Effector CD4-positive, alpha-beta T cell (primary cell): ENCODE measurements at places on chromosomes 2 and 18.

DNA sequence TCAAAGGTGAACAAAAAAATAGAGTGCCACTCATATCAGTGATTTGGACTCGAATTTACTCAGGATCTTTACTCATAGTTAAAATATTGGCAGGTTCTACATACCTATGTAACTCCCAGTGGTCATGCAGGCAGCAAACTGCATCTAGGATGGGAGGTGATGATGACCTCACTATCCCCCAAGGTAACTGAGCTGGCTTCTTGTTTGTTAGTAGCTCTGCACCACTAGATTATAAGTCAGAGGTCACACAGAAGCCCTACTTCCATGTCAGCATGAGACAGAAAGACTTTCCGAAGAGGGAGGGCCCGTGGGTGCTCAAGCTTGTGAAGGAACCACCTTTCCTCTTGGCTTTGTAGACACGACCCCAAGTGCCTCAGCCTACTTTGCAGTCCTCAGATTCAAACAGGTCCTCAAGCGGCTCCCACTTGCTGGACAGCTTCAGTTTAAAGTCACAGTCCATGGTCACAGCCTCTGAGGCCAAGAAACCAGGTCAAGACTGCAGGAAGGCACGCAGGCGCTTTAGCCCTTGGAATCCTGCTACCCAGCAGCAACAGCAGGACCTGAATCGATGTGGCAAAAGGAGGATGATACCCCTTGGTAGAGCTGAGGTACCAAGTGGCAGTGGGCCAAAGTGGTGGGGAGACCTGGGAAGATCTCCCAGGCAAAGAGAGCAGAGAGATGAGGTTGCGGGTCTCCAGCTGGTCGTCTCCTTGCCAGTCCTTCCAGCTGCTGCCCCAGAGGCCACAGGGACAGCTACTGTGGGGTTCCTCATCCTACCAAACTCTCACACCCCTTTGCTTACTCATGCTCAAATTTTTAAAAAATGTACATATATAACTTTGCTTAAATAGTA, 4.3 kb downstream of the NTSR2 start:
- DNase-seq: no peak

DNA sequence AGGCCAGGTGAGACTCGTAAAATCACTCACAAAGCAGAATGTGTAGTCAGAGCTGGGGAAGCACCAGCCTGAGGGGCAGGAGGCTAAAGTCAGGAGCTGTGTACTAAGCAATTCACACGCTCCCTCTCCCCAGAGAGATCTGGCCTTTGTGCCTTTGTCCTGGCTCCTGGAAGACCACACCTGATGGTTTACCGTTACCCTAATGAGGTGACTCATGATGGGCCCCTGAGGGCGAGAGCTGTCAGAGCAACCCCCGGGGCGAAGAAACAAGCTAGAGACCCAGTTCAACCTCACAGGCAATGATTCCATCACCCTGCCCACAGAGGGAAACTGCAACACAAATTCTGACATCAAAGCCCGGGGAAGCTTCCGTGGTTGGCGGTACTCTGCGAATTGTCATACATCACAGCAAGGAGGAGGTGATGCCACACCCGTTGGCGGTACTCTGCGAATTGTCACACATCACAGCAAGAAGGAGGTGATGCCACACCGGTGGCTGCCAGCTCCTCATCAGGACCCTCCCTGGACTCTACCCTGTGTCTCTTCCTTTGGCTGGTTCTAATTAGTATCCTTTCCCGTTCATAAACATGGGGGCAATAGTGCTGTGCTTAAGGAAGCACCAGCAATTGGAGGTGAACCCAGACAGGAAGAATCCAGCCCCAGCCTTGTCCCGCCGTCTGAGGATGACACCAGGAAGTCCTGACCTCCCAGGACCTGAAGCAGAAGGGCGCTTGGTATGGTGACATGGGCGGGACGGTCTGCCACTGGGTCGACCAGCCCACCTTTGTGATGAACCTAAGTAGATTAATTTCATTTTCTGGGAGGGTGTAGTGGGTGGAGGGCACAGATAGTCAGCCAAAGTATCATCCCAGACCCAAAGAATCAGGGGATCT, 30.5 kb downstream of the B3GNT7 start:
- peak; percentile 68 for DNase-seq

DNA sequence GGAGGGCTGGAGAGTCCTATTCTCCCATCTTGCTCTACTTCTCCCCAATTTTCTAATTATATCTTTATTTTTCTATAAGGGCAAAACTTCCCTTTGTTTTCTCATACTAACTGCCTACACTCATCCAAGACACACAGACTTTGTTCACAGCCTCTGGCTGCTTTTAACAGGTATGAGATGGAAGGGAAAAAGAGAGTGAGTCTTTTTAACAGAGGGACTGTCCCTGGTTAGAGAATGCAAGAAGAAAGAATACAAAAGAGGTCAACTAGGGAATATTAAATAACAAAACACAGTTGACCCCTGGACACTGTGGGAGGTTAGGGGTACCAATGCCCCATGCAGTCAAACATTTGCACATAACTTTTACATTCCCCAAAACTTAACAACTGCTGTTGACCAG, 41.8 kb downstream of the SP100 start:
- DNase-seq: no peak

GRCh38 chr2:172345956-172346555, 81.3 kb upstream of the ITGA6 start:
- DNase-seq: no peak

DNA sequence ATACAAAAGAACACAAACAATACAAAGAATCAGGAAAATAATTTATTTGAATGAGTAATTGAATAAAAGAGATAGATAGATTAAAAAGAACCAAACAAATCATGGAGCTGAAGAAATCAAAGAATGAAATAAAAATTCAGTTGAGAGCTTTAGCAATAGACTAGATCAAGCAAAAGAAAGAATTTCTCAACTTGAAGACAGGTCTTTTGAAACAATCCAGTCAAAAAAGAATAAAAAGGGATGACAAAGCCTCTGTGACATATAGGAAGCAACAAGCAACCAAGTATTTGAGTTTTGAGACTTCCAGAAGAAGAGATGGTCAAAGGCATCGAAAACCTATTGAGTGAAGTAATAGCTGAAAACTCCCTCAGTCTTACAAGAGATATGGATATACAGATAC, 108.8 kb downstream of the FAM117B start:
- DNase-seq: no peak

DNA sequence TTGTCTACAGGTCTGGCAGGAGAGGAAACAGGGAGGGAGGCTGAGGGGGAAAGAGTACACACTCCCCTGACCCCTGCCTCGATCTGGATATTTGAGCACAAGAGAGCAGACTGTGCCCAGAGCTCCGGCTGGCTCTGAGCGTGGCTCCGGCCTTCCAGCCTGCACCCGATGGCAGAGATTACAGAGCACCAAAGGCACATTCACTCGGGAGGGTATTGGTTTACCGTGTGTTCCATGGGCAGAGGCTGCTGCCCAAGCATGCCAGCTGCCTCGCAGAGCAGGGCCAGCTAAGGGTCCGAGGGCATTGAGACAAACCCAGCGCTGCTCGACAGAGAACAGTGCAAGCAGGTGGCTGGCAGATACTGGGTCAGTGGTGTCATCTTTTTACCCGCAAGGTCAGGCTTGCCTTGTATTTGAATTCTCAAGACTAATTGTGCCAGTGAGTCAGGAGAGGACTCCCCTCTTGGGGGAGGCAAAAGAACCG, 132.2 kb downstream of the TNS1 start:
- no peak for DNase-seq

- no peak for DNase-seq
Observed at GRCh38 chr2:156522864-156523440, 86.8 kb downstream of the GPD2 start.

DNA sequence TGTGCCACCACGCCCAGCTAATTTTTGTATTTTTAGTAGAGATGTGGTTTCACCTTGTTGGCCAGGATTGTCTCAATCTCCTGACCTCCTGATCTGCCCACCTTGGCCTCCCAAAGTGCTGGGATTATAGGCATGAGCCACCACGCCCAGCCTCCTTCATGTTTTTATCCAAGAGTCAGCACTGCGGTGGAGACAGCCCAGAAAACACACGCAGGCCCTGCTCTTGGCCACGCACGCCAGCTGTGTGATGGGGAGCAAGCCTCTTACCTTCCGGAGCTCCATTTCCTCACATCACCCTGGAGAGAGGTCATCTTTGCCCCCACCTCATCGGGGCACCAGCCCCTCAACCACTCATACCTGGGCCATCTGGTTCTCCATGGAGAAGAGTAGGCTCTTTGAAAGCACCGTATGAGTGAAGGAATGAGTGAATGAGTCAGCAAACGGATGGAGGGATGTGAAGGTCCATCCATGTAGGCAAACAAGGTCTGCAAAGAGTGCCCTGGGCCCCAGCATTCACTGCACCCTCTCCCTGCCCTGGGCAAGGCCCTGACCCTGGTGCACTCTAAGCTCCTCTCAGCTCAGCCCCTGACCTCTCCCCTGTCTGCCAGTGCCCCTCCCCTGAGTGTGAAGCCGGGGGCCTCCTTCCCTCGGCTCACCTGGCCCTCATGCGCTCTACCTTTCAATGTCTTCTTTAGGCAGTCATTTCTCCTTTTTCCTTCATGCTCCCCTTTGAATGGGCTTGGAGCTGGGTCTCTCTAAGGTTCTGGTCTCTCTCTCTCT, 7.4 kb downstream of the GYPC start:
- no peak for DNase-seq

GRCh38 chr2:39266139-39266805, 22.5 kb upstream of the CDKL4 start:
- DNase-seq: no peak
